LHCN-M2 (cell line): ENCODE measurements at places on chromosomes 7 and 10.

GRCh38 chr7:113289140-113289740 is 170.9 kb upstream of the SMIM30 start:
- DNase-seq = peak; percentile 73

DNA sequence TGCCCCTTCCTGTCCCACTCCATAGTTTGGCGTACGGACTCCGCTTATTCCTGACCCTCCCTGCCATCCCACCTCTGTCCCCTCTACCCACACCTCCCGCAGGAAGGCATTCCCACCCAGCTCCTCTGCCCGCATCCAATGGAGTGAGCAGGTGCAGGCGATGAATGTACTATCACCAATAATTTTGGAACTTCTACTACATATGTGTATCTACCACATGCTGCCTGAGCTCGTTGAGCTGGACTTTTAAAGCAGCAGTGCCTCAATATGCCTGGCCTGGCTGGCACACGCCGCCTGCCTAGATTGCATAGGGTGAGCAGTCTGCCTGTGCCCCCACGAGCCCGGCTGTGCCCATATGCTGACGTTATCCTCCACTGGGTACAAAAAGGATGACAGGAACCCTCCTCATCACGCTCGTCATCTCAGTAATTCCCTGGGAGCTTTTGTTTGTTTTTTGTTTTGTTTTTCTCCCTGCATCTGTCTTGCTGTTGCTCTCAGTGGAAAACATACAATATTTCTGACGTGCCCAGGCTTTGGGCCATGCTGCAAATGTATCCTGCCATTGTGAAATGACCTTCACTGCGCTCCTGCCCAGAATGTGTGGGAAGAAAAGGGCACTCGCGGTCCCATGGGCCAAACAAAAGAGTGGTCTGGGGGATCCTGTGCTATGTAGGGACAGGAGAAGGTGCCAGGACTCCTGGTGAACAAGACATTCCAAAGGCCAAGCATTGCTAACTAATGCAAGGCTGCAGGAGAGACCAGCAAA is 302.8 kb downstream of the PTPRN2 start:
- DNase-seq = no peak

- no peak for DNase-seq
Observed at GRCh38 chr7:67847092-67847787, 850.6 kb downstream of the TYW1 start.

DNA sequence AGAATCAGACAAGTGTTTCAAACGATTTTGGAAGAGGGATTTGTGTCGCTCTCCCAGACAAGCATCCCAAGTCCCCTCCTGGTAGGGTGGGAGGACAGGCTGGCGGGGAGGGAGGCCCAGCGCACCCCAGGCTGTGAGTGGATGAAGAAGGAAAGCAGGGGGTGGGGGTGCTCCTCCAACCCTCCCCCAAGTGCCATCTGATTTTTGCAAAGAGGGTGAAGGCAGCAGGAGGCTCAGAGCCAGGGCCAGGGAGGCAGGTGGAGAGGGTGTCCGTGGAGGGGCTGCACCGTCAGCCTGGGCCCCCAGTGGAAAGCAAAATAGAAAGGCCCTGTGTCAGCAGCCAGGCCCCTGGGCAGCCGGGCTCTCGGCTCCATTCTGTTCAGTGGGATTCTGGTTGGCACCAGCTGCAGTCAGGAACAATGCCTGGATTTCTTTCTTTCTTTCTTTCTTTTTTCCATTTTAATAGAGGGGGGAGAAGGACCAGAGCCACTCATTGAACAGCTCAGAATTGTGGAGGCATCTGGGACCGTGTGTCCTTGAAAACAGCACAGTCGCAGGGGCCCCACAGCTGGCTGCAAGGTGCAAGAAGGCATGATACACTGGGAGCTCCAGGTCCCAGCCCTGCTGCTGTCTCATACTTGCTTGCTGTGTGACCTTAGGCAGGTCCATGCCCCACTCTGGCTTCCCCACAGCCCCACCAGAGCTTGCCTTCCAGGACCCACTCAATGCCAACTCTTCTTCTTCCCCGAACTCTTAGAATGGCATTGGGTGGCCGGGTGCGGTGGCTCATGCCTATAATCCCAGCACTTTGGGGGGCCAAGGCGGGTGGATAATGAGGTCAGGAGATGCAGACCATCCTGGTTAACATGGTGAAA is 7.1 kb upstream of the ZMIZ1 start:
- DNase-seq = no peak

GRCh38 chr10:114635101-114635500 is 23.0 kb downstream of the ABLIM1 start:
- DNase-seq = no peak

GRCh38 chr7:101602082-101602481 is 27.0 kb downstream of the MYL10 start:
- no peak for DNase-seq

GRCh38 chr7:3312583-3312982 is 11.5 kb downstream of the SDK1 start:
- no peak for DNase-seq

DNA sequence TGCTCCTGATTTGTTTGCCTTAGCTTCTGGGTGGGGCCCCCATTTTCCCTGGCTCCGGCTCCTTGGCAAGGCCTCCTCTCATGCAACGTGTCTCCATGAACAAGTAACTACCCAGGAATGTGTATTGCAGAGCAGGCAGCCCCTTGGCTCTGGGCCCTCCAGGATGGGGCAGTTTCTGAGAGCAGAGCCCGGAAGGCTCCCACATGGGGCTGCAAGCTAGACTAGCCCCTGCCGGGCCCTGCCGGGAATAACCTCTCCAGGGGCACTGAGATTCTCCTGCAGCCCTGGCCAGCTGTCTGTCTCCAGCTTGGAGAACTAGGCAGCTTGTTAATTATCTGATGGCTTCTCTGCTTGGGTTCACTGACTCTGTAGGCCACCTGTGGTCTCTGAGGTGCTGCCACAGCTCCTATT is 184.0 kb upstream of the INHBA start:
- DNase-seq = peak; percentile 81

DNA sequence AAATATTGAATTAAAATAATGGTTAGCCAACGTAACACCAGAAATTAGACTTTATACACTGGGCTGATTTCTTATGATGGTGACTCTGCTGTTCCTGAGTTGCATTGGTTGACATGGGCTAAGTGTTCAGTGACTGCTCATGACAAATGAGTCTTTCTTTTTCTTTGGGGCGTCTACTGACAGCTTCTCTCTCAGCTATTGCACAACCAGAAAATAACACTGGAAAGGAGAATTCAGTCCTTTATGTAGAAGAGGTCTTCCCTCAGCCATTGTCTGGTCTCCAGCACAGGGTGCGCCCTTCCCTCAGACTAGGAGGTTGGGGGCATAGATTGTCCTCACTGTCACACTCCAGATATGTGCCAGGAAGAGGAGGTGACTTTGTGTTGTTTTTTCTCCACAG is 21.6 kb downstream of the PNLIP start:
- no peak for DNase-seq

DNA sequence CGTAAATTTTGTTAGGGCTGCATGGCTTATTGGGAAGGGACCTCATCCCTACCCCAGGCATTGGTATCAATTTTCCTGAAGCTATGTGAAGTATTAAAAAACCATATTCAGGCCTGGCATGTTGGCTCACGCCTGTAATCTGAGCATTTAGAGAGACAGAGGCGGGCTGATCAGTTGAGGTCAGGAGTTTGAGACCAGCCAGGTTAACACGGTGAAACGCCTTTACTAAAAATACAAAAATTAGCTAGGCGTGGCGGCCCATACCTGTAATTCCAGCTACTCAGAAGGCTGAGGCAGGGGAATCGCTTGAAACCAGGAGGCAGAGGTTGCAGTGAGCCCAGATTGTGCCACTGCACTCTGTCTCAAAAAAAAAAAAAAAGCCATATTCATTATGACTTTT is 7.1 kb downstream of the TASOR2 start:
- no peak for DNase-seq

DNA sequence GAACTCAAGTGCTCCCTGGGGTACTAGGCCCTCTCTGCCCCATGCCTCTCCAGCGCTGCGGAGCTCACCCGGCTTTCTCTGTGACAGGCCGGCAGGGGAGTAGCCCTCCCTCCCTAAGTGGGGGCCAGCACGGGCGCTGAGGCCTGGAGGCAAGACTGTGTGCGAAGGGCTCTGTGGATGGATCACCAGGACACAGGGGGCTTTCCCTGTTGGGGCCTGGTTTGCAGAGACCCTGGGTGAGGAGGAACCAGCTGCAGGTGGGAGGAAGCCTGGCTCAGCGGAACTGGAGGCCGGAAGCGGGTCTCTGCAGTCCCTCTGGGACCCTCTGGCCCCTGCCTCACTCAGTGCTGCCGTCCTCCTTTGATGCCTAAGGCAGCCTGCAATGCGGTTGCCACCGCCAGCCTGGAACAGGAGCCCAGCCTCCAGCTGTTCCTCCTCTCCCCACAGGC is 106.0 kb downstream of the CYTH3 start:
- DNase-seq = no peak

DNA sequence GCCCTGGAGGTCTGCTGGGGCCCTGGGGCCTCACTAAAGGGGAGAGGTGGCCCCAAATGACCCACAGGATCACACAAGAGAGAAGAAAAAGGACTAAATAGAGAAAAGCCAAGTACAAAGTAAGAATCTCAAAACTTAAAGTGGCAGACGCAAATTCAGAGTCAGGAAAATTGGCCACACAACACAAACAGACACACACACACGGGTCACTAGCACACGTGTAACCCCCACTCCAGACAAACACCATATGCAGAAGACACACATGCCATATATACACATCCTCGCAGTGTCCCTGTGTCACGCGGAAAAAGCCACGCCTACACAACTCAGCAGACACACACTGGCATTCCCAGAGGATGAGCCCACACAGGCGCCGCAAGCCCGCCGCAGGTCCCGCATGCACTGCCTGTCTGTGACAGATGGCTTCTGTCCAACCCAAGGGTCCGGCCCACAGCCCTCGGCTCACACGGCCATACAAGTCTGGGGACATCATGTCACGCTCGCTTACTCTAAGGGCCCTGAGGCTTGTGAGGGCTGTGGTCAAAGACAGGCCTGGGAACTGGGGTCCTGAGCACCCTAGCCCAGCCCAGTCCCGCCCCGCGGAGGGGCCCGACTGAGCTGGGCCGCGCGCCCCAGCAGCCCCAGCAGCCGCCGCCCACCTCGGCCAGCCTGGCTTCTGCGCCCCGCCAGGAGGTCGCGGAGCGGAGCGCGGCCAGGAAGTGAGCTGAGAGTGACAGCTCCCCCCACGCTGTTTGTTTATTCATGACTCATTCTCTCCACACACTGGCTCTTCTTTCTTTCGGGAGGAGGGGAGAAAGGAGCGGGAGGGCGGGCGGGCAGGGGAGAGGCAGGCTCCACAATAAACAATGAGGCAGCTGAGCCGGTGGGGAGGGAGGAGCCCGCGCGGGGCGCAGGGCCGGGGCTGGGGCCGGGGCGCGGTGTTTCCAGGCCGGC is 95.5 kb upstream of the ZMIZ1 start:
- DNase-seq = peak; percentile 93

- no peak for DNase-seq
Observed at GRCh38 chr10:48835781-48836180, 103.9 kb downstream of the LRRC18 start.

- peak; percentile 31 for DNase-seq
Observed at GRCh38 chr7:107926481-107926880, 35.5 kb downstream of the DLD start.

GRCh38 chr7:223118-223800 is 30.9 kb downstream of the FAM20C start:
- no peak for DNase-seq

GRCh38 chr7:127650847-127651555 is 993 bp upstream of the SND1 start:
- no peak for DNase-seq

DNA sequence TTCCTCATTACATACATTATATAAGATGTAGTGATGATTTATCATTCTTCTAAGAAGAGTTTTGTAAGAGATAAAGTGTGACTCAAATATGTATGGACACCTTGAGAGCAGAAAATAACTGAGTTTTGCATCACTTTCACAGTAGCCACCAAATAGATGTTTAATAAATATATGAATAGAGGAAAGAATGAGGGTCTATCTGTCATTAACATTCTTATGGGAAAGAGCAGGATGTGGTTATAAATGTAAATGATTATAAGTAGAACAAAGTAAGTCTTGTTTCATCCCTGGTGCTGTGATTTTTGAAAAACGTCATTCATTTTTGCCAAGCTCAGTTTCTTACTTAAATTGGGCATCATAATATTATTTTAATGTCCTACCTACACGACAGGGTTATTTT is 15.0 kb upstream of the CRPPA start:
- no peak for DNase-seq

GRCh38 chr10:22317076-22317370 is 835 bp downstream of the COMMD3 start:
- no peak for DNase-seq

- no peak for DNase-seq
Observed at GRCh38 chr7:30596721-30597120, 2.0 kb downstream of the GARS1 start.

GRCh38 chr10:121926671-121927317 is 1.0 kb downstream of the ATE1 start:
- DNase-seq = peak; percentile 9

GRCh38 chr7:75861636-75862035 is 17.2 kb upstream of the RHBDD2 start:
- peak; percentile 49 for DNase-seq

DNA sequence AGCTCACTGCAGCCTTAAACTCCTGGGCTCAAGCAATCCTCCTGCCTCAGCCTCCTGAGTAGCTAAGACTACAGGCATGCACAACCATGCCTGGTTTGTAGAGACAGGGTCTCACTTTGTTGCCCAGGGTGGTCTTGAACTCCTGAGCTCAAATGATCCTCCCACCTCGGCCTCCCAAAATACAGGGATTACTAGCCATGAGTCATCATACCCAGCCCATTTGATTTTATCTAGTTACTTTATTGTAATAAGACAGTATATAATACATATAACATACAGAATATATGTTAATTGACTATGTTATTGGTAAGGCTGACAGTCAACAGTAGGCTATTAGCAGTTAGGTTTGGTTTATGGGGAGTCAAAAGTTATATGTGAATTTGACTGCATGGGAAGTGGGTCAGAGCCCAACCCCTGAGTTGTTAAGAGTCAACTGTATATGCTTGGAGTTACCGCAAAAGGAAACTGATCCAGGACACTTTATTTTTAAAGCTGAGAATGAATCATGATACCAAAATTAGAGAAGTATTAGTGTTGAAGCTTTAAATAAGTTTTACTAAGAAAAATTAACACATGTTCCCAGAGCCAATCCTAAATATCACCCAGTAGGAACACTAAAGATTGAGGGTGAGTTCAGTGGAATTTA is 20.7 kb upstream of the KMT2E start:
- no peak for DNase-seq

DNA sequence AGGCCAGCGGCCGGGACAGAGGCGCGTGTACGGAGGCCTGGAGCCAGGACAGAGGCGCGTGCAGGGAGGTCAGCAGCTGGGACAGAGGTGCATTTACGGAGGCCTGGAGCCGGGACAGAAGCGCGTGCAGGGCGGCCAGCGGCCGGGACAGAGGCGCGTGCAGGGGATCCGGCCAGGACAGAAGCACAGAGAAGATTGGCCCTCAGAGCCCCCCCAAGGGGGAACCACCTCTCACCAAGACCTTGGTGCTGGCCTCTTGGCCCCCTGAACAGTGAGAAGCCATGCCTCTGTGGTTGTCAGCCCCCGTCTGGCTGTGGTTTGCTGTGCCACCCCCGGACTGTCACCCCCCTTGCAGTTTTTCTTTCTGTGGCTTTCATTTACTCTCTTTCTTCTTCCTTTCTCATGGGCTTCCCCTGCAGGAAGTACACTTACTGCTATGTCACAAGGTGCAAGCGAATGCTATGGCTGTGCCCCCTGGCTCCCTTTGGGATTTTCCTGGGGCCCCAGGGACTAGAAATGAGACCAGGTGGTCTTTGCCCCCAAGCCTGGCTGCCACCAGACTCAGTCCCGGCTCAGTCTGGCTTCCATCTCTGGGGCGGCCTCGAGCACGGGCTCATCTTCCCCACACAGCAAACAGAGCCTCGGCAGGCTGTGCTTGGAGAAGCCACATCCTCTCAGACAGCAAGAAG is 41.1 kb downstream of the INSIG1 start:
- no peak for DNase-seq
